Small intestine (tissue), 16 donors: ENCODE measurements at places on chromosomes 7 and 10.

DNA sequence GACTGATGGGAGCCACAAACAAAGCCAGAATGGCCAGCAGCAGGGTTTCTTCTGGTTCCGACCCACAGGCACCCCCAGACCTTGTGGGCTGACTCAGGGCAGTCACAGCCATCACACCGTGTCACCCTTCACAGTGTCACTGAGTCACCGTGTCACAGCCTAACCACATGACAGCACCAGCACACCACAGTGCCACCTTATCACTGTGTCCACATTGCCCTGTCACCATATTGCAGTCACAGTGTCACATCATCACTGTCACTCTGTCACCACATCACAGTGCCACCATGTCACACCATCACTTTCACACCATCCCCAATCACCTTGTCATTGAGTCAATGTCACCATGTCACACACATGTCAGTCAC is 77.0 kb downstream of the OAT start:
- DNase-seq, result no peak

- no peak for DNase-seq
Measured at GRCh38 chr10:2760736-2761135, 306.6 kb upstream of the PFKP start.

DNA sequence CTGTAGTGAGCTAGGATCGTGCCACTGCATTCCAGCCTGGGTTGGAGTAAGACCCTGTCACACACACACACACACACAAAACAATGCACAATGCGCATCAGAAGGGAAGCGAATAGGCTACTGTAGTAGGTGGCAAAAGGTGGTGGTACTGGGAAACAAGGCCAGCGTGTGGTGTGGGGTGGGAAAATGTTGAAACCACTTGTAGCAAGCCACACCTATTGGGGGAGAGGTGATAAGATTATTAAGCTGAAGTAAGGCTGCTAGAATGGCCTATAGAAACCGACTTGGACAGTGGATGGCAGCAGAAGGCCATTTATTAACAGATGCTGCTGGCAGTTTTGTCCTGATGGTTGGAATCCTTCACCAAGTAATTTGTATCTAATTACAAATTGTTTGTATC is 7.2 kb upstream of the CHCHD1 start:
- DNase-seq, result peak; percentile 39

DNA sequence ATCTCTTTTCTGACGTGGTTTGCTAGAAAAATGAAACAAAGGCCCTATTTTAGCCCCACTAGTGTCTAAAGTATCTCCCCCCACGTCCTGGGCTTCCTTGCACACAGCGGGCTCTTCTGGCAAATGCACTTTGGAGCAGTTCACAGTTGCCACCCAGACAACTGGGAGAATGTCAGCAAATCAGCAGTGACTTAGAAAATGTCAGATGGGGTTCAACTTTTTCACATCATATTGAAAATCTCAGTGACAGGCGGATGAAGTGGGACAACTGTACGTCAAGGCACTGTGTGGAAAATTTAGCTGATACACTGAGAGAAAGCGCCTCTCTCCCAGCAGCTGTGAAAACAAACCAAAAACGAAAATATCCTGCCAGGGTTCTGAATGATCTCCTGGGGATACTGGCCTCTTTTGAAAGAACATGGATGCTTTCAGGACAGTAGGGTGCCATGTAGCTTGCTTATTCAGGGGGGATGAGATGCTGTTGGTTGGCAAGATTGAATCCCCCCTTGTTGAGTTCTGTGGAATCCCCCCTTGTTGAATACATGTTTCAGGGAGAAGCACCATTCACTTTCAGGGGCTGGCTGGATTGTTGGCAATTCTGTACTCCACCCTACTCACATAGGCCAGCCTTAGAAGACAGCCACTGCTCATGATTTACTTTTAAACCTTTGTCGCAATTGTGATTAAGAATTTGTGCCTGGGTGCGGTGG is 372.8 kb upstream of the CELF2 start:
- DNase-seq, result no peak

- DNase-seq, result no peak
Measured at GRCh38 chr10:50928190-50928552, 42.7 kb upstream of the A1CF start.

GRCh38 chr7:131234719-131235488 is 92.8 kb upstream of the MKLN1 start:
- DNase-seq, result no peak

DNA sequence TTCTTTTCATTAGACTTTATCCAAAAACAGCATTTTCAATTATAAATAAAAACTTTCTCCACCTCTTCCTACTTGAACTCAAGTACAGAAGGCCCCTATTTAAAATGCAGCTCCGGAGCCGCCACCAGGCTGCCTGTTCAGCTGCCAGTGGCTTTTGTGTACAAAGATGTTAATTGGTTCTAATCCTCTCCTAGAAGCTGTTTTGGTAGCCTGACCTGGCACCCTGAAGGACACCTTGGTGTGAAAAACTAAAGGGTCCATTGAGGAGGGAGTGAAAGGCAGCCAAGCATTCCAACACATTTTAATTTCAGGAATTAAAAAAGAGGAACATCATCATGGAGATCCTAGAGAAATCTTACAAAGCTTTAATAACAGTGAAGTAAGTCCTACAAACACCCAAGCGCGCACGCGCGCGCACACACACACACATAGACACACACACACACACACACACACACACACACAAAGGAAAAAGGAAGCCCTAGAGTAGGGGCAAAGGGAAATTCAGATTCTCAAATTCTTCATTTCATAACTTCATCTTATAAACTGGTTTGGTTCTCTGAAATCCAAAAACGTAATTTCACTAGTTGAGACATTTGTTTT is 41.4 kb downstream of the VAX1 start:
- DNase-seq, result no peak

- peak; percentile 42 for DNase-seq
Measured at GRCh38 chr10:113933894-113934532, 79.6 kb downstream of the NHLRC2 start.

DNA sequence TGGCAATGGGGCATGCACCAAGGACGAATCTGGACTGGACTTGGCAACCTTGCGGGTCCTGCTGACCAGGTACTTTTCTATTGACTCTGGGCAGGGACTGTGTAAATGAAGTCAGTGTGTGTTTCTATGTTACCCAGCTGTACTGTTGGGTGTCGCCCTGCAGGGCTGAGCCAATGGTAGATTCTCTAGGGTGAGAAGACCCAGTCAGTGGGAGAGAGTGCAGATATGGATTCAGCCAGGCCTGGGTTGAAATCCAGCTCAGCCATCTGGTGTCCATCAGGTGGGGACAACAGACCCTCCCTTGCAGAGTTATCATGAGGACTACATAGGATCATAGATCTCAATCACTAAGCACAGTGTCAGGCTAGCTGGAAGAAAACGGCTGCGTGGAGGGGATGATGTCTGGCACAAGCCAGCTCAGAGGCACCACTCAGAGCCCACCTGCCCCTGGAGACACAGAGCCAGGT is 4.9 kb upstream of the PPIF start:
- no peak for DNase-seq

DNA sequence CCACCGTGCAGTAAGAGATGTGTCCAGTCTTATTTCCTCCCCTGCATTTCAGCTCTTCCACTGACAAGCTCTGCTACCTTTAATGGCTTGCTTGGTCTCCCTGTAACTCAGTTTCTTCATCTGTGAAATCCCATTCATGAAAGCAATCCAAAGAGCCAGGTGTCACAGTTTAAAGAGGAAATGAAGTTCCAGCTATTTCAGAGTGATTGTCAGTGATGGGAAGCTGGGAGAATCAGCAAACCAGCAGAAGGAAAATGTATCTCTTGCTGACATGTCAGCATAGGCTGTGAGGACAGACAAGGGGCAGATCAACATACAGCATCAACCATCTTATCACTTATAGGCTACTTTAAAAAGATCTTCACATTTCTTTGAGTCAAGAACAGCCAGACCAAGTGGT is 445.3 kb downstream of the ADRA2A start:
- DNase-seq, result no peak

GRCh38 chr7:38299275-38299931 is 26.0 kb upstream of the TARP start:
- DNase-seq, result no peak

DNA sequence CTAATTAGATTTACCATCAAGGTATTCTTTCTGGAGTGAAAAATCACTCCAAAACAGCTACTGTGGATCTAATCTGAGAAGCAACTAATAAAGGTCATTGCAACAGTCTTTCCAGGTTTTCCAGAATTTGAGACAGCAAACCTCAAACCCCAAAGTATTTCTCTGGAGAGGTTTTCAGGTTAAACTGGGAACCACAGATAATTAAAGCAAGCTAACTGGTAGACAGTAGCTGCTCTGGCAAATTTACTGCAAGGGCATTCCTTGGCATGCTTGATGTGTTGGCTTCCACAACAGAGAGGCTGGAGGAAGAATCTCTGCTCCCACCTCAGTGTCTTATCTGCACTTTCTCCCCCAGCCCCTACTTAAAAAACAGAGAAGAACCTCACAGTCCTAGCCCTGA is 140.0 kb upstream of the NRBF2 start:
- no peak for DNase-seq

GRCh38 chr10:44724415-44725174 is 186.5 kb upstream of the TMEM72 start:
- DNase-seq, result no peak

- DNase-seq, result peak; percentile 94
Measured at GRCh38 chr7:98204670-98205069, 6.6 kb upstream of the BHLHA15 start.
